ENCODE measurements at places on chromosomes 7 and 10. TPM values are rescaled to one million over a fixed set of nuclear protein-coding genes. Genes with fewer than 3 reads are reported as not detected.

CTTNBP2 gene
- total RNA-seq: 4.3 TPM

SHTN1 gene
- total RNA-seq: 16.5 TPM

JAKMIP3 gene
- total RNA-seq: 0.44 TPM

RARRES2 gene
- total RNA-seq: 2,246 TPM

HMX2 gene
- not detected for total RNA-seq

GTPBP10 gene
- total RNA-seq: 7.2 TPM

OGDHL gene
- 15.1 TPM for total RNA-seq

MYO1G gene
- 8.1 TPM for total RNA-seq

C10orf95 gene
- total RNA-seq: not detected

CPVL gene
- total RNA-seq: 31.9 TPM

RBP4 gene
- total RNA-seq: not detected

NPY4R2 gene
- total RNA-seq: not detected

HHEX gene
- total RNA-seq: 36.5 TPM

MPP7 gene
- total RNA-seq: 3.1 TPM

GRCh38 chr7:30752979-30753378, 1.0 kb downstream of the INMT start:
- H3K27ac ChIP-seq: no peak overlapping the region
- no peaks in the 10 kb centered on the region for H3K36me3 ChIP-seq
- H3K27me3 ChIP-seq: no peaks in the 10 kb centered on the region
- no peak overlapping the region for H3K4me3 ChIP-seq

GRCh38 chr7:74683799-74684198, 26.3 kb downstream of the GTF2I start:
- H3K27me3 ChIP-seq: no peaks in the 10 kb centered on the region
- H3K36me3 ChIP-seq: no peaks in the 10 kb centered on the region
- no peak overlapping the region for H3K4me3 ChIP-seq
- no peak for DNase-seq

GRCh38 chr7:95501261-95501832, 15.6 kb downstream of the ASB4 start:
- no peaks in the 10 kb centered on the region for H3K36me3 ChIP-seq
- peaks cover 4% of the 10 kb centered on the region for H3K4me1 ChIP-seq
- H3K27ac ChIP-seq: no peak overlapping the region
- H3K4me3 ChIP-seq: no peak overlapping the region
- no peaks in the 10 kb centered on the region for H3K27me3 ChIP-seq

- no peaks in the 10 kb centered on the region for H3K36me3 ChIP-seq
- H3K4me1 ChIP-seq: peaks cover 4% of the 10 kb centered on the region
- no peaks in the 10 kb centered on the region for H3K27me3 ChIP-seq
- DNase-seq: no peak
- H3K4me3 ChIP-seq: no peak overlapping the region
Measured at GRCh38 chr7:96330193-96330592, 8.3 kb upstream of the SLC25A13 start.

DNA sequence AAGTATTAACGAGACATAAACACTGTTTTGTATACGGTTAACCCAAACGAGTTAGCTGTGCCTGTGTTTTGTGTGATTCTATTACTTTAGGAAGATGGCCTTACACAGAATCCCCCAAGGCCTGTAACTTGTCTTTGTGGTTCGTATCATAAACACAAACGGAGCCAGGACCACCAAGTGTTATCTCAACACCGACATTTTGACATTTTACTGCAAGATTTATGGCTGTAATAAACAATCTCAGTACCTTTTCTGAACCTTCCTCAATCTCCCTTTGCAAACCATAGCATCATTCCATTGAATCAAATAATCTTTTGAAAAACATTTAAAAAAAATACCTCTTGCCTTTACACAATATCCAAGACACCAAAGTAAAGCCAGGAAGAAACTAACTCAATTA, 2.4 kb upstream of the HOXA4 start:
- H3K27me3 ChIP-seq: no peaks in the 10 kb centered on the region
- H3K27ac ChIP-seq: no peak overlapping the region
- no peak for DNase-seq
- no peaks in the 10 kb centered on the region for H3K36me3 ChIP-seq

DNA sequence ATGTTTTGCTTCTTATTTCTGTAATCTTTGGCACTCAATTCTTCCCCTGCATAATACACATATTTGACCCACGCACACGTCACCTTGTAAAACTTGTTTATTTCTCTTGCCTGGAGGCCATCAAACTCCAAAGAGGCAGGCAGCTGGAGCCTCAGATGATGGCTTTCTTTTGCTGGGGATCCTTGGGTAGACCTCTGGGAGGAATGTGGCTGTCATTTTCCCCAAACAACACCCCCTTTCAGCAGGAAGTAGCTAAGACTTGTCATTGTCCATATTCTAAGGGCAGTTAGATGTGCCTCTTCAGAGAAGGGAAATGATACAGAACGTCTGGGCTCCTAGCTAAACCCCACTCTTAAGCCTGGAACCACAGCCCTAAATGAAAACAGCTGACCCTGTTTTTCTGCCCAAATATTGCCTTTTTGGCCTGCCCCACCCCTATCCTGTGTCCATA, 111.3 kb downstream of the ITGB8 start:
- H3K4me3 ChIP-seq: no peak overlapping the region
- H3K27ac ChIP-seq: no peak overlapping the region
- H3K27me3 ChIP-seq: no peaks in the 10 kb centered on the region
- no peaks in the 10 kb centered on the region for H3K4me1 ChIP-seq

- H3K27me3 ChIP-seq: no peaks in the 10 kb centered on the region
Measured at GRCh38 chr7:2000153-2000687, 232.5 kb downstream of the MAD1L1 start.

GRCh38 chr7:87380905-87381304, 35.4 kb downstream of the CROT start:
- DNase-seq: no peak
- H3K27me3 ChIP-seq: no peaks in the 10 kb centered on the region
- H3K4me1 ChIP-seq: no peaks in the 10 kb centered on the region
- no peak overlapping the region for H3K4me3 ChIP-seq
- H3K27ac ChIP-seq: no peak overlapping the region
- H3K36me3 ChIP-seq: no peaks in the 10 kb centered on the region

- DNase-seq: no peak
- H3K27ac ChIP-seq: no peak overlapping the region
- no peaks in the 10 kb centered on the region for H3K4me1 ChIP-seq
- no peaks in the 10 kb centered on the region for H3K36me3 ChIP-seq
- no peak overlapping the region for H3K4me3 ChIP-seq
Measured at GRCh38 chr7:140126435-140127034, 50.2 kb downstream of the KDM7A start.

- H3K4me3 ChIP-seq: no peak overlapping the region
- H3K27ac ChIP-seq: no peak overlapping the region
- no peak for DNase-seq
- peaks cover 22% of the 10 kb centered on the region for H3K27me3 ChIP-seq
- H3K4me1 ChIP-seq: no peaks in the 10 kb centered on the region
Measured at GRCh38 chr10:129892548-129893052, 71.5 kb downstream of the EBF3 start.

GRCh38 chr7:30351724-30352123, 67.3 kb downstream of the ZNRF2 start:
- no peak for DNase-seq
- no peak overlapping the region for H3K27ac ChIP-seq
- no peaks in the 10 kb centered on the region for H3K36me3 ChIP-seq
- H3K27me3 ChIP-seq: no peaks in the 10 kb centered on the region

- H3K4me3 ChIP-seq: no peak overlapping the region
- no peak overlapping the region for H3K27ac ChIP-seq
- no peak for DNase-seq
- no peaks in the 10 kb centered on the region for H3K36me3 ChIP-seq
Measured at GRCh38 chr7:40887099-40887498, 752.3 kb downstream of the SUGCT start.

GRCh38 chr7:106216923-106217542, 67.8 kb downstream of the NAMPT start:
- no peak overlapping the region for H3K4me3 ChIP-seq
- peaks cover 19% of the 10 kb centered on the region for H3K4me1 ChIP-seq
- no peak overlapping the region for H3K27ac ChIP-seq
- peak; percentile 72 for DNase-seq
- H3K36me3 ChIP-seq: no peaks in the 10 kb centered on the region

- no peak overlapping the region for H3K4me3 ChIP-seq
- no peaks in the 10 kb centered on the region for H3K4me1 ChIP-seq
- no peak overlapping the region for H3K27ac ChIP-seq
- no peaks in the 10 kb centered on the region for H3K36me3 ChIP-seq
- DNase-seq: no peak
- H3K27me3 ChIP-seq: no peaks in the 10 kb centered on the region
Measured at GRCh38 chr10:91698258-91698657, 65.4 kb upstream of the PPP1R3C start.

DNA sequence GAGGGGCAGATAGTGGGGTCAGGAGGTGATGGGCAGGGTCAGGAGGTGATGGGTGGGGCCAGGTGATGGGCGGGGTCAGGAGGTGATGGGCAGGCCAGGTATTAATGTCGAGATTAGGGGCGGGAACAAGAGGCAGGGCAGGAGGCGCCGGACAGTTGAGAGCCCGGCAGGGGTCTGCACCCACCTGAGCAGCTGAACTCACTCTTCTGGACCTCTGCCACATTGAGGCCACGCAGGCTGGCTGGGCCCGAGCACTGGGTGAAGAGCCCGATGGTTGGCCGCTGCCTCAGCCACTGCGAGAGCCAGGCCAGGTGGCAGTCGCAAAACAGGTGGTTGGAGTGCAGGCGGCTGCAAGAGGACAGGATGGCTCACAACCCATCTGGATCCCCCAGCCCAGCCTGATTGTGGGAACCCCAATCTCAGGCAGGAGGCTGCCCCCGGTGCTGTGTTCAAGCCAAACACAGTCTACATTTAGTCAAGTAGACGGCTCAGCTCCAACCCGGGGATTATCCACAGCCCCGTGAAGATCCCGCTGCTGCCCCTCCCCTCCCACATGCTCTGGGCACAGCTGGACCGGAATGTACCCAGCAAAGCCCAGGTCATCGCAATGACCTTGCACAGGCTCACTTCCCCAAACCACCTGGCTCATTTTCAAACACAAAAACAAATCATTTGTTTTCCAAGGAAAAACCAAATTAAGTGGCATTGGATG, 122.3 kb downstream of the SLIT1 start:
- no peaks in the 10 kb centered on the region for H3K4me1 ChIP-seq
- H3K27ac ChIP-seq: no peak overlapping the region
- no peak for DNase-seq
- no peak overlapping the region for H3K4me3 ChIP-seq
- H3K27me3 ChIP-seq: no peaks in the 10 kb centered on the region

DNA sequence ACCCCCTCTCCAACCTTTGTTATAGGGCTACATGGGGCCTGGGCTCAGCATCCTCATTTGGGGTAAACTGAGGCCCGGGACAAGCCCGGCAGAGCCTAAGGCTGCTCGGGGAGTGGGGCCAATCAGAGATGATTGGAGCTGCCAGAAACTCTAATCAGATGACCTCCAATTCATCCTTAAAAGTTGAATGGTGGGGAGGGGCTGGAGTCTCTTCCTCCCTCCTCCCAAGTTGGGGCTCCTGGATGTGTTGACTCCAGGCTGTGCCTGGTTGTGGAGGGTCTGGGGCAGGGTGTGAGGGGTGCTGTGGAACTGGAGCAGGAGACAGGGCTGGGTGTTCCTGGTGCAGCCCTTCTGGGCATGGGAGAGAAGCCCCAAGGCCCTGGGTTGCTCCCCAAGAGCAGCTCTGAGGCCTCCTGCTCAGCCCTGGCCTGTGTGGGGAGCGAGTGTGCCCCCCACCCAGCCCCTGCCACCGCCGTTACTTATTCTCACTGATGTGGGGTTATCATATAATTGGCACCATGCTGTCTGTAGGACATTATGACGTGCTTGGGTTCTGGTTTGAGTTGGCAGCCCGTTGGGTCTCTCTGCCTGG, 2.2 kb downstream of the BHLHA15 start:
- no peak overlapping the region for H3K27ac ChIP-seq
- H3K4me1 ChIP-seq: no peaks in the 10 kb centered on the region
- H3K27me3 ChIP-seq: no peaks in the 10 kb centered on the region
- no peak overlapping the region for H3K4me3 ChIP-seq
- no peaks in the 10 kb centered on the region for H3K36me3 ChIP-seq

- no peaks in the 10 kb centered on the region for H3K27me3 ChIP-seq
- no peak overlapping the region for H3K27ac ChIP-seq
- no peaks in the 10 kb centered on the region for H3K4me1 ChIP-seq
Measured at GRCh38 chr7:110779339-110779738, 311.6 kb upstream of the LRRN3 start.

GRCh38 chr10:120016906-120017305, 124.4 kb downstream of the SEC23IP start:
- no peak for DNase-seq
- no peaks in the 10 kb centered on the region for H3K27me3 ChIP-seq
- no peak overlapping the region for H3K27ac ChIP-seq
- H3K4me1 ChIP-seq: no peaks in the 10 kb centered on the region

- H3K36me3 ChIP-seq: no peaks in the 10 kb centered on the region
- no peaks in the 10 kb centered on the region for H3K4me1 ChIP-seq
- peak; percentile 20 for DNase-seq
- H3K27me3 ChIP-seq: no peaks in the 10 kb centered on the region
- no peak overlapping the region for H3K4me3 ChIP-seq
Measured at GRCh38 chr7:82534684-82535083, 91.1 kb upstream of the CACNA2D1 start.

GRCh38 chr7:119197877-119198527, 973.5 kb downstream of the ANKRD7 start:
- H3K36me3 ChIP-seq: no peaks in the 10 kb centered on the region
- H3K27ac ChIP-seq: no peak overlapping the region
- no peak overlapping the region for H3K4me3 ChIP-seq

- H3K27ac ChIP-seq: no peak overlapping the region
- peaks cover 6% of the 10 kb centered on the region for H3K4me1 ChIP-seq
Measured at GRCh38 chr7:37096341-37096740, 352.3 kb downstream of the ELMO1 start.

- no peak overlapping the region for H3K4me3 ChIP-seq
- H3K27ac ChIP-seq: no peak overlapping the region
- H3K4me1 ChIP-seq: peaks cover 7% of the 10 kb centered on the region
- no peaks in the 10 kb centered on the region for H3K36me3 ChIP-seq
- no peaks in the 10 kb centered on the region for H3K27me3 ChIP-seq
Measured at GRCh38 chr7:30331338-30331737, 46.9 kb downstream of the ZNRF2 start.

GRCh38 chr10:64503429-64503828, 982.2 kb downstream of the REEP3 start:
- DNase-seq: no peak
- H3K4me1 ChIP-seq: no peaks in the 10 kb centered on the region
- H3K36me3 ChIP-seq: no peaks in the 10 kb centered on the region
- no peak overlapping the region for H3K4me3 ChIP-seq
- H3K27ac ChIP-seq: no peak overlapping the region
